ENCODE measurements at places on chromosomes 16 and 17. TPM values are rescaled to one million over a fixed set of nuclear protein-coding genes. Genes with fewer than 3 reads are reported as not detected.

Gene LRRC37A
- polyA plus RNA-seq, result 1.3 TPM

Gene KRT24
- not detected for polyA plus RNA-seq

Gene MILR1
- polyA plus RNA-seq, result 1.9 TPM

Gene RNF227
- 3.1 TPM for polyA plus RNA-seq

Gene KRTAP1-1
- polyA plus RNA-seq, result not detected

Gene PIMREG
- not detected for polyA plus RNA-seq

Gene ABAT
- polyA plus RNA-seq, result 3.3 TPM

Gene VAT1L
- polyA plus RNA-seq, result not detected

Gene GOSR2
- polyA plus RNA-seq, result 49.2 TPM

Gene KRT17
- polyA plus RNA-seq, result not detected

Gene SCN4A
- polyA plus RNA-seq, result 0.10 TPM

Gene PYDC1
- polyA plus RNA-seq, result not detected

Gene SOCS1
- 39.1 TPM for polyA plus RNA-seq

Gene SMURF2
- 3.2 TPM for polyA plus RNA-seq

Gene TMEM100
- not detected for polyA plus RNA-seq

Gene CLDN9
- not detected for polyA plus RNA-seq

Gene KRT28
- not detected for polyA plus RNA-seq

Gene CCNF
- 5.6 TPM for polyA plus RNA-seq

Gene RSKR
- polyA plus RNA-seq, result 0.11 TPM

Gene SNX11
- polyA plus RNA-seq, result 33.3 TPM

Gene SLFN13
- 7.1 TPM for polyA plus RNA-seq

Gene RAPGEFL1
- 0.69 TPM for polyA plus RNA-seq

Gene FBXW10
- polyA plus RNA-seq, result not detected

Gene TBC1D28
- not detected for polyA plus RNA-seq

Gene ITGAX
- 6.2 TPM for polyA plus RNA-seq

Gene RECQL5
- polyA plus RNA-seq, result 25.3 TPM

Gene GSG1L
- not detected for polyA plus RNA-seq

Gene SSTR5
- polyA plus RNA-seq, result not detected

Gene TRAF7
- polyA plus RNA-seq, result 7.0 TPM

Gene CLEC18B
- polyA plus RNA-seq, result not detected

Gene NATD1
- polyA plus RNA-seq, result 0.45 TPM

Gene ABCC11
- polyA plus RNA-seq, result not detected

Gene ATP6V0D1
- polyA plus RNA-seq, result 160 TPM

Gene SLC9A5
- polyA plus RNA-seq, result 0.75 TPM

Gene ADAM11
- not detected for polyA plus RNA-seq

Gene SLC5A11
- polyA plus RNA-seq, result 0.13 TPM

Gene C17orf78
- polyA plus RNA-seq, result not detected

Gene RUNDC3A
- polyA plus RNA-seq, result not detected

Gene KCNG4
- not detected for polyA plus RNA-seq

Gene DHRS7C
- polyA plus RNA-seq, result not detected

Gene TMEM101
- polyA plus RNA-seq, result 24.6 TPM

Gene PTX4
- not detected for polyA plus RNA-seq

Gene PGS1
- polyA plus RNA-seq, result 49.7 TPM

Gene NPIPA2
- not detected for polyA plus RNA-seq

Gene HCRT
- polyA plus RNA-seq, result not detected

Gene KRTAP9-8
- not detected for polyA plus RNA-seq

Gene HS3ST6
- not detected for polyA plus RNA-seq

Gene FLII
- polyA plus RNA-seq, result 150 TPM

Gene NPIPB6
- 0.29 TPM for polyA plus RNA-seq

Gene SCARF1
- polyA plus RNA-seq, result 0.19 TPM

Gene ZFPM1
- polyA plus RNA-seq, result 0.15 TPM

Gene EPX
- polyA plus RNA-seq, result not detected

Gene ACOX1
- 19.3 TPM for polyA plus RNA-seq

Gene RTN4RL1
- 0.44 TPM for polyA plus RNA-seq

Gene TPPP3
- polyA plus RNA-seq, result not detected

Gene SOST
- polyA plus RNA-seq, result not detected

Gene CX3CL1
- not detected for polyA plus RNA-seq

Gene TERF2IP
- polyA plus RNA-seq, result 128 TPM

Gene LLGL1
- 0.40 TPM for polyA plus RNA-seq
